ENCODE measurements at places on chromosomes 7 and 10.

- DNase-seq = no peak
These were observed 12.3 kb upstream of the FAM133B start for GRCh38 chr7:92602352-92603088.

DNA sequence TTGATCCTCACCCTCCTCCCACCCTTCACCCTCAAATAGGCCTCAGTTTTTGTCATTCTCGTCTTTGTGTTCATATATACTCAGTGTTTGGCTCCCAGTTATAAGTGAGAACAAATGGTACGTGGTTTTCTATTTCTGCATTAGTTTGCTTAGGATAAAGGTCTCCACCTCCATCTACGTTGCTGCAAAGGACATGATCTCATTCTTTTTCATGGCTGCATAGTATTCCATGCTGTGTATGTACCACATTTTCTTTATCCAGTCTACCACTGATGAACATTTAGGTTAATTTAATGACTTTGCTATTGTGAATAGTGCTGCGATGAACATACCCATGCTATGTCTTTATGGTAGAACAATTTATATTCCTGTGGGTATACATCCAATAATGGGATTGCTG, 91.2 kb downstream of the PLPP4 start:
- DNase-seq = no peak

GRCh38 chr7:82105463-82105862, 335.6 kb upstream of the HGF start:
- no peak for DNase-seq

- DNase-seq = no peak
These were observed 628 bp downstream of the MPLKIP start for GRCh38 chr7:40133561-40134427.

- DNase-seq = no peak
These were observed 148.4 kb downstream of the CREB5 start for GRCh38 chr7:28560767-28561166.

GRCh38 chr10:94607111-94607510, 61.5 kb downstream of the HELLS start:
- DNase-seq = no peak

DNA sequence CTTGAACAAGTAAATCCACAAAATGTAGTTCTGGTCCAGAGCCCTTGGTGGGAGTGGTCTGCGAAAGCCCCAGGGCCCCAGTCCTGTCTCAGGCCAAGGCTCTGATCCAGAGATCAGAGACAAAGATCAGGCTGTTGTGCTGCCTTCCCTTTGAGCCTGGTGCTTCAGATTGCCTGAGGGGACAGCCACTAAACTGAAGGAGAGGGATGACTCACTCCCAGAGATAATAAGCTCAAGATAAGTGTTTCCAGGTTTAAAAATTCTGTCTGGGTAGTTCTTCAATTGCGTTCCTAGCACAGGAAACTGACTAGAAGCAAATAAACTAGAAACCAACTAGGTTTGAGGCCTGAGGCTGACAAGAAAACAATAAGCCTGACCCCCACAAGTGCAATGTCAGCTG, 190.2 kb downstream of the RAMP3 start:
- DNase-seq = peak; percentile 37

- no peak for DNase-seq
These were observed 468.6 kb downstream of the XPNPEP1 start for GRCh38 chr10:109454691-109455090.

GRCh38 chr10:84581976-84582375, 253.6 kb downstream of the CCSER2 start:
- DNase-seq = no peak

DNA sequence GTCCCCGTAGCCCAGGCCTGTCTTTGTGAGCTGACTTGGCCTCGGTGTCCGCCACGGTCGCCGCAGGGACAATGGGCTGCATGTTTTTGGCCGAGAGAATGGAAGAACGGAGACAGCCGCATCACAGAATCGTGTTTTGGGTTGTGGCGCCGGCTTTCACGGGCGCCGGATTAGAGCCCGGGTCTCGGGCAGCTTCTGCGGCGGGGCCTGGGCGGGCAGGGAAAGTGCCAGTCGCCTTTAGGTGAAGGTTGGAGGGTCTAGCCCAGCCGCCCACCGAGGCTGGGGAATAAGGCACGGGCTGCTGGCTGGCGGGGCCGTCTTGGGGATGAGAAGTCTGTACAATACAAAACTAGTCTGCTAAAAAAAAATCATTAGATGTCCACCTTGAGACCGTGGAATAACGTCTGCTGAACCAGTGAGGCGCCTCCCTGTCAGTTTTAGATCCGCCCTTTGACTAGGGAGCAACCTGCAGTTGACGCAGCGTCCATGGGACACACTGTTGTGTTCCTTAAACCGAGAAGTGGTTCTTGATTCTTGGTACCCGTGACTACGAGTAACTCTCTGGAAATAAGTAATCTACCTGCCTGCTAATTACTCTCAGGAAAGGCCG, 577 bp downstream of the DNAJB9 start:
- no peak for DNase-seq

DNA sequence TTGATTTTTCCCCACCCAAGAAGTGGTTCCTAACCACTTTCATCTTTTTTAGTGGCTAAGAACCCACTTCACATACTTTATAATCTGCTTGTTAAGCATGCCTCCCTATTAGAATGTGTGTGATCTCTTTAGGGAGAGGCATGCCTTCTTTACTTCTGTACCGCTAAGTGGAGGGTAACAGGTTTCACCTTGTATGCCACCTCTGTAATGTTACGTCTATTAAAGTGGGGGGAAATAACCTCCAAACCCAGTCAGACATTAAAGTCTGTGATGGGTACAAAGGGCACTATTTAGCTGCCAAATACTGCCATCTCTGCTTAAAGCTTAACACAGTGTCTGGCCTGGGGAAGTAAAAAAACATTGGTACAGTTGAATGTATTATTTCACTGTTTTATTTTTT, 51.9 kb downstream of the EPC1 start:
- no peak for DNase-seq

GRCh38 chr7:42573881-42574672, 337.1 kb upstream of the GLI3 start:
- peak; percentile 11 for DNase-seq

GRCh38 chr10:35640951-35641675, 983 bp downstream of the FZD8 start:
- DNase-seq = peak; percentile 67

DNA sequence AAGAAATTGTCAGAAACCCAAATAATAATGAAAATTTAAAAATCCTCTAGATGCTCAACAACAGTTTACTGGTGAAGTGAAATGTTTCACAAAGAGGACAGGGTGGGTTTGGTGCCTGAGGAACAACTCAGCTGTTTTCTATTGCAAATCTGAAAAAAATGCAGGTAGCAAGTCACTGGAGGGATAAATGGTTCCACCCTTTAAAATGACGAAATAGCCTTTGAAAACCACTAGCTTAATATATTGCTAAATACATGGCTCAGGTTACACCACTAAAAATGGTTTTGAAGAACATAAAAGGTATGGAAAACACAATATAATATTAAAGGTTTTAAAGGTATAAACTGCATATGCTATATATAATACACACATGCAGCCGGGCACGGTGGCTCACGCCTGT, 69.5 kb downstream of the LMBR1 start:
- DNase-seq = no peak

DNA sequence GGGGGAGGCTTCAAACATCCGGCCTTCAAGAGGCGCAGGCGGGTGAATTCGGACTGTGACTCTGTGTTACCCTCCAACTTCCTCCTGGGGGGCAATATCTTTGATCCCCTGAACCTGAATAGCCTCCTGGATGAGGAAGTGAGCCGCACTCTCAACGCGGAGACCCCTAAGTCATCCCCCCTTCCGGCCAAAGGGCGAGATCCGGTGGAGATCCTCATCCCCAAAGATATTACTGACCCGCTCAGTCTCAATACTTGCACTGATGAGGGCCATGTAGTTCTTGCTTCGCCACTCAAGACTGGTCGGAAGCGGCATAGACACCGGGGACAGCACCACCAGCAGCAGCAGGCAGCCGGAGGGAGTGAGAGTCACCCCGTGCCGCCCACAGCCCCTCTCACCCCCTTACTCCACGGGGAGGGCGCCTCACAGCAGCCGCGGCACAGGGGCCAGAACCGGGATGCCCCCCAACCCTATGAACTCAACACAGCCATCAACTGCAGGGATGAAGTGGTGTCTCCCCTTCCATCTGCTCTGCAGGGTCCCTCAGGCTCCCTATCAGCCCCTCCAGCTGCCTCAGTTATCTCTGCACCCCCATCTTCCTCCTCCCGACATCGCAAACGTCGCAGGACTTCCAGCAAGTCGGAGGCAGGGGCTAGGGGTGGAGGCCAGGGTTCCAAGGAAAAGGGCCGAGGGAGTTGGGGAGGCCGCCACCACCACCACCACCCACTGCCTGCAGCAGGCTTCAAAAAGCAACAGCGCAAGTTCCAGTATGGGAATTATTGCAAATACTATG, 1.1 kb downstream of the MEPCE start:
- DNase-seq = no peak

DNA sequence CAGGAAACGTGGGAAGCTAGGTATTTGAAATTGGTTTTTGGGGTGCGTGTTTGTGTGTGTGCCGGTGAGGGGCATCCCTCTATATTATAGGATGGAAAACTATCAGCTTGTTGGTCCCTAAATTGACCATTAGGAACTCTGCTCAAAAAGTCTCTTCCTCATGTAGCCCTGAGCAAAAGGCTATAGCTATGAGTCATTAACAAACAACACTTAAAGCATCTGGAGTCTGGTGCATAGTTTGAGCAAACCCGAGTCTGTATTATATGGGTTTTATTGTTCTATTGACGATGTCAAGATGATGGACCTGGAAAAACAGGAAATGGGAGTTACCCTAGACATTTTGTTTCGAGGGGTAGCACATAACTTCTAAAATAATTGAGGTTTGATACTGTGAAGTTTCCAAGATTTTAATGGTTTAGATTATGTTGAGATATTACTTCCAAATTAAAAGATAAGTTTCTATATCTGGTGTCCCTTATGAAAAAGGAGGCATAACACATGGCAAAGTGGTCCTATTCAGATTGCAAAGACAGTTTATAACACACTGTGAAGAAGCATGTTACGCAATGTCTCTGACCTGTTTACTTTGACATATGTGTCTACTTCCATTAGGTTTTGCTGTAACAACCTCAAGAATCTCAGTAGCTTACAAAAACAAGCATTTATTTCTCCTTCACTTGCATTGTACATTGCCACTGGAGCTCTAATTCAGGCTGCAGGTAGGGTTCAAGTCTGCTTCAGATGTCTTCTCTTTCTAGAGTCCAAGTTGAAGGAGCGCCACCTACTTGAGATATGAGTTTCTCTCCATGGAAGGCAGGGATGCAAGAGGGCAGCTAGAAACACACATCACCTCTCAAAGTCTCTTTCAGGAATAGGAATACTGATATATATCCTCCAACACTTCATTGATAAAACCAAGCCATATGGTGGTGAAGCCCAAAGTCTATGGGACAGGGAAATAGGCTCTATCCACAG, 357.7 kb downstream of the PHF14 start:
- DNase-seq = no peak

DNA sequence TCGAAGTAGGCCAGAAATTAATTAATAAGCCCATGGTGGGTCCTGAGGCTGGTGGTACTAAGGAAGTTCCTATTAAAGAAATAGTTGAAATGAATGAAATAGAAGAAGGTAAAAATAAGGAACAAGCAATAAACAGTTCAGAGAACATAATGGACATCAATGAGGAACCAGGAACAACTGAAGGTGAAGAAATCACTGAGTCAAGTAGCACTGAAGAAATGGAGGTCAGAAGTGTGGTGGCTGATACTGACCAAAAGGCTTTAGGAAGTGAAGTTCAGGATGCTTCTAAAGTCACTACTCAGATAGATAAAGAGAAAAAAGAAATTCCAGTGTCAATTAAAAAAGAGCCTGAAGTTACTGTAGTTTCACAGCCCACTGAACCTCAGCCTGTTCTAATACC, 36.0 kb downstream of the SLK start:
- no peak for DNase-seq

- DNase-seq = no peak
These were observed 1.5 kb upstream of the GATA3 start for GRCh38 chr10:8052956-8053445.

DNA sequence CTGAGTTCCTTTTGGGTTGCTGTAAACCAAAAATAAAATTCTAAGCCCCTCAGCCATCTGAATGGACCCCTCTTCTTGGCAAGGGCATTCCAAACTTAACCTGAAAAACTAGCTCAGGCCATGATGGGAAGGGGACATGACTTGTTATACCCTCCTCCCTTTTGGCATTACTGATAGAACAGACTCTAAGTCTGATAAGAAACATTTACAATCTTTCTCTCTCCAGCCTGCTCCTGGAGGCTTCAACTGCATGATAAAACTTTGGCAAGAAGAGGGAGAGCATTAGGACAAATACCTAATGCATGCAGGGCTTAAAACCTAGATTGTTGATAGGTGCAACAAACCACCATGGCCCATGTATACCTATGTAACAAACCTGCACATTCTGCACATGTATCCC, 40.9 kb upstream of the ATOH7 start:
- DNase-seq = no peak

GRCh38 chr7:74412056-74412455, 41.6 kb upstream of the GTF2IRD1 start:
- no peak for DNase-seq

DNA sequence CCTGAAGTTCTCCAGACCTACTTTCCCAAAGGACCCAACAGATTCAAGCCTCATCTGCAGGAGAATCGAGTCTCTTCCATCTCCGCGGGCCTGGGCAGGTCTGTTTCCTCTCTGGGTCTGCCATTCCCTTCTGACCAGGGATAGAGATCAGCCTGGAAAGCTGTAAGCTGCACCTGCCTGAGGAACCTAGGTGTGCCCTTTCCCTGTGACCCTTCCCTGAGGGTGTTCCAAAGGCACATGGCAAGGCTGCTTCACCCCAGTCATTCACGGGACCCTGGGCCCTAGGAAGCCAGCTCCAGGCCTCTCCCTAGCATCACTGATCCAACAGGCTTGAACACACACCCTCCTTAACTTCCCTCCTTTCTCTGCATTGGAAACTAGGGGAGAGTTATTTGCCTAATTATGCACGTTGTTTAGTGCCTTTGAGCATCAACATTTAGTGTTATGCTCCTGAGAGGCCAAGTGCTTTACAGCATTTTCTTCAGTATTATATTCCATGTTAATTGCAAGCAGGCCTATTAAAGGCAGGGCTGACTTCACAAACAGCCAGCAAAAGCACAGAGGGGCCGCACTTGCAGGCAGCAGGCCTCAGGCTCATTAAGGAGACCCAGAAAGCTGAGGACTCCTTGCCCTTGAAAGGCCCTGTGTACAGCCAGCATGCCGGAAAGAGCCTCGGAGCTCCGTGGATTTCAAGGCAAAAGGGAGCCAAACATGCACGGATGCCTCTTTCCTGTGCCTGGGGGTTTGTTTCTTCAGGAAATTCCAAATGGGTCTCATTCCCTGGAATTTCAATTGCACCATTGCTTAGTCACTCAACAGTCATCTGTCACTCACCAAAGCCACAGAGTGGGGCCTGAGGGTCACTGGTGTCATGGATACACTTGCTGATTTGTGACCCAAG, 91.0 kb upstream of the FAM20C start:
- DNase-seq = no peak

- no peak for DNase-seq
These were observed 53.4 kb downstream of the PPP1R3C start for GRCh38 chr10:91579329-91579985.

GRCh38 chr7:51243631-51244030, 73.0 kb downstream of the COBL start:
- DNase-seq = no peak

- no peak for DNase-seq
These were observed 23.3 kb upstream of the KIAA1549 start for GRCh38 chr7:139004321-139005090.

All from AG09309 (cell line).